ENCODE measurements at places on chromosomes 6 and 20.

DNA sequence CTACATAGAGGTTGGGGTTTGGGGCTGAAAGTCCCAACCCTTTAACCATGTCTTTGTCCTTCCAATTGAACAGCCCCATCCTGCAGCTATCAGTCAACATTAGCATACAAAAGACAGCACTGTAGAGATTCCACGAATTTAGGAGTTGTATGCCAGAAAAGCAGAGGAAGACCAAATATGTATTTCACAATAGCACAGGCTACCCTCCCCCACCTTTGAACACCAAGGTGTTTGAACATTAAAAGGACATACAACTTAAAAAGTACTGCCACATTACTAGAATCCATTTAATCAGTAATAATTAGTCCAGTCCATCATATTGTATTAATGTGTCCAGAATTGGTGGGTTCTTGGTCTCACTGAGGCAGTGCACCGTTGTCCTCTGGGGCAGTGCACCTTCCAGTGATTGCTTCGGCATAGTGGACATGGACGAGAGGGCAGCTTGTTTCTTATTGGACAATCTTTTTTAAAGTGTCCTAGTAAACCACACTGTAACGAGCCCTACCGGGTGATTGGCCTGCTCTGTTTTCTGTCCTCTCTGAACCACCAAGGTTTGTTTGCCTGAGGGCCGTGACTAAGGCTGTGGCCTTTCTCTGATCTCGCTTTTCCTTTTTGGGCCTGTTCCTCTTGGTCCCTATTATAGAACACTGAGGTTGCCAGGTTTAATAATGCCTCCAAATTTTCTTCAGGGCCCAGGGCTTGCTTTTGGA, 36.4 kb downstream of the GSTA4 start:
- no peak for DNase-seq

- no peak for DNase-seq
Measured at GRCh38 chr20:1463971-1464570, 2.6 kb downstream of the NSFL1C start.

- DNase-seq = no peak
Measured at GRCh38 chr6:49406250-49406970, 56.6 kb downstream of the MMUT start.

GRCh38 chr6:150176152-150176551, 33.3 kb downstream of the PPP1R14C start:
- DNase-seq = no peak

DNA sequence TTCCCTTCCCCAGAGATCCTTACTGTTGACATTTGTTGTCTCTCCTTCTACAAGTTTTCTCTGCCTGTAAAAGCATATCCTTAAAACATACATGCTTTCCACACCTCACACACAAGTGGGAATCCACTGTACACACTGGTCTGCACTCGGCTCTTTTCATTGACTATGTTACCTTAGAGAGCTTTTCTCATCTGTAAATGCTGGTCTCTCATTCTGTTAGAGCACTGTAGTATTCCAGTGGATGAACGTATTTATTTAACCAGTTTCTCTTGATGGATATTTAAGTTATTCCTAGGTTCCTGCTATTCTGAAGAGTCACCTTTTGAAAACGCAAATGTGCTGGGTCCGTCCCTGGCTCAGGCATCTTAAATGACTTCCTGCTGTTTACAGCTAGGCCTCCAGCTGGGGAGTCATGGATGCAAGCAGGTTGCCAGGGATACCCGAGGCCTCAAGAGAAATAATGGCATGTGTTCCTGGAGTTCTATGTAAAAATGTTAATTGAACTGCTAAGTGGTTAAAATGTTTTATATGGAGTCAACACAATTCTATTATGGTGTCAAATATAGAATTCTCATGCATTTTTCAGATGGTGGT, 61.1 kb upstream of the TGM3 start:
- no peak for DNase-seq

GRCh38 chr6:82183642-82184282, 63.8 kb downstream of the IBTK start:
- DNase-seq = no peak

- no peak for DNase-seq
Measured at GRCh38 chr6:71248306-71248765, 40.3 kb upstream of the OGFRL1 start.

DNA sequence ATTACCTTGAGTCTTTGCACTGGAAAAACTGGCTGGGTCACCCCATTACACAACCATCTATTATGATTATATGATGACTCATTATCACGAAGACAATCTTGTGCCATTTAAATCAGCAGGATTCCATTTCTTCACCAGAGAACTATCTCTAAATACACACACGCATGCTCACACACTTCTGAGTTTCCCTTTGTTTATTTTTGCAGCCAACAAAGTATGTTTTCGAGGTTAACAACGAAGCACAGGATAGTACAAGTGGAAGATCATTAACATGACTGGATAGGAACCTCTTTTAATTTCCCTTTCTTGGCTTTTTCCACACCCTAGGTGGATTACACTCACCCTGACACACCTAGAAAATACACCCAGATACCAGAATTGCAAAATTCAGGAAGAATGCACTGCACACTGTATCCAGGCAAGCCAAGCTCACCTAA, 18.9 kb downstream of the PERP start:
- no peak for DNase-seq

- DNase-seq = no peak
Measured at GRCh38 chr6:125827788-125828320, 37.1 kb downstream of the NCOA7 start.

DNA sequence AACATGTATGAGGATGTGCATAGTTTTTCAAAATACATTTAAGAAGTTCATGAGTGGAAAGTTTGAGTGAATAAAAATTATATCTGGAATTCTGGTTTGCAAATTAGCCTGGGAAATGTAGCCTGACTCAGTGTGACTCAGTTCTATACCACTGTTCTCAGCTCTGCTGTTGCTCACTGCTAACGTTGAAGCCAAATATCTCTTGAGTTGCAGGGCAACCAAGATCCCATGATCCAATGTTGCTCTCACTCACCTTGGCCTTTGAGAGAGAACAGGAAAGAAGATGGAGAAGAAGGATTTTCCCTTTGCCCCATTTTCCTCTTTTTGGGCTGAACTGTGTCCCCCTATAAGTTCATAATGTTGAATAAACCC, 28.9 kb downstream of the PSMB9 start:
- DNase-seq = no peak

- no peak for DNase-seq
Measured at GRCh38 chr6:90168693-90169131, 127.9 kb downstream of the BACH2 start.

DNA sequence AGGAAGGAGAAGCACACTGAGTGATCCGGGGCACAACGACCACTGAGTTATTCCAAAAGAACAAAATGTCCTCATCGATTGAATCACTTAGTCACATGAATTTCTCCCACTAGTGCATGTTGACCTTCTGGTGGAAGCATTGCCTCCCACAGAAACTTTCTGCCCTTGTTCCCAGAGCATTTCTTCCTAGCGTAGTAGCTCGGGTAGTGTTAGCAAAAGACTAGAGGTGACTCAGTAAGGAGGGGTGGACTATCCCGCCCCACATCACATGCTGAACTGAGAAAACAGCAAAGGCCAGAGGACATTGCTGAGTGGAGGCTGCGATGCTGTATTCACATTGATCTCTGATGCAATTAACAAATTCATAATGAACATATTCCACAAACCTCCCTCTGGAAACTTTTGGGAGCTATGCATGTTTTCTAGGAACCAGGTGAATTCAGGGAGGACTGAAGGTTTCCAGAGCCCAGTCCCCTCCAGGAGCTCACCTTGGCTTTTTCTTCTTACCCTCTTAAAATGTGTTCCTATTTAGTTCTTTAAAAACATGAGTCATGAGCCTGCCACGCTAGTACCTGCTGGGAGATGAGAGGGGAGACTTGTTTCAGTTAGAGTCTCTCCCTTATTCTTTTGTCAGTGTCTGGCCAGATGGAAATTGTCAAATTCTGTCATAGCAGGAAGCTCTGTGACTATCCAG, 507.9 kb downstream of the CDH26 start:
- no peak for DNase-seq

GRCh38 chr20:46093531-46093930, 3.8 kb upstream of the NCOA5 start:
- no peak for DNase-seq

DNA sequence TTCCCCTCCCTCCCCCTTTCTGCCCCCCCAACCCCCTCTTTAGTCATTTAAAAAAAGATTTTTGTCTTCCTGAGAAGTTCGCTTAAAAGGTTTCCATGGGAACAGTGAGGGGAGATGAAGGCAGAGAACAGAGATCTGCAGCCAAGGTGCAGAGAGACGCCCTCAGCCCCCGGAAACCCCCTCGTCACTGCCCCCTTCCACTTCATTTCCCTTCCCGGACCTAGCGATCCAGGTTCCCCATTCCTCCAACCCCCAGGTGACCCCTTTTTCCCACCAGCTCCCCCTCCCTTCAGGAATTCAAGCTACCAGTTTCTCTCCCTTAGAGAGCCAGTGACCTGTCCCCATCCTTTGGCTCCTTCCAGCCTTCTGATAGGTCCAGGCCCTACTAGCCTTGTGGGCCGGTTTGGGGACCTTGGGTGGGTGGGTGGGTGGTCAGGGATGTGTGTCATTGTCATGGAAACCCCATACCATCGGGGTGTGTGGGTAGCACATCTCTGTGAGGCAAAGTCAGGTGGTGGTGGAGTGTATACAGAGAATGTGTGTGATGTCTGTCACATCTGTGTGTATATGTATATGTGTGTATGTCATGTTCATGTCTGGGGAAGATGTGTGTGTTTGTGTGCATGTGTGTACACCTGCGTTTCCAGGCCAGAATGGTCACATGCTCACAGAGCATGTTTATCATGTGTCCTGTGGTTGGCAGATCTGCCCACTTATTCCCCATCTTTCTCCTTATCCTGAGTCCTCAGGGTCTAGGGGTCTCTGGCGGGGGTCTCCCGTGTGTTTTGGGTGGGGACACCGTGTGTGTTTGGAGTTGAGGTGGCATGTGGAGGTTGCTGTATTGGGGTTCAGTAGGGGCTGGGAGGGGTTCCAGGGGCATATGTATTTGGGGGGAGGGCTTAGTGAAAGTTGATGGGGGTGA, 7.0 kb downstream of the SYNGAP1 start:
- DNase-seq = no peak

DNA sequence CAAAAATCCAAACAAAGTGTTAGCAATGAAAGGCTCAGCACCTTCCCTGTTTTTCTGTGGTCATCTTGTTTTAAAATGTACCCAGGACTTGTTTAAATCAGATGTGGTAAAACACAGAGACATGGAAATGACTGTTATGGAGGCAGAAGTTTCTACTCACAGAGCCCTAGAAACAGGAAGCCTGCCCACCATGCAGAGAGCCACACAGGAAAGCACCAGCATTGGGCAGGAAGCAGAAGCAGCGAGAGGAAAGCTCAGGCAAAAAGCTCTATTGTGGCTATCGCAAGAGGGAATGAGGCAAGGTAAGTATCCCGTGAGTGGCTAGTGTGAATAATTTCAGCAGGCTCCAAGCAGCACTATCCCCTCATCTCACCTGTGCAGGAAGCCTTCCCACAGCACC, 42.8 kb downstream of the GPR6 start:
- DNase-seq = no peak

GRCh38 chr20:62367633-62368391, 700 bp upstream of the LAMA5 start:
- no peak for DNase-seq

DNA sequence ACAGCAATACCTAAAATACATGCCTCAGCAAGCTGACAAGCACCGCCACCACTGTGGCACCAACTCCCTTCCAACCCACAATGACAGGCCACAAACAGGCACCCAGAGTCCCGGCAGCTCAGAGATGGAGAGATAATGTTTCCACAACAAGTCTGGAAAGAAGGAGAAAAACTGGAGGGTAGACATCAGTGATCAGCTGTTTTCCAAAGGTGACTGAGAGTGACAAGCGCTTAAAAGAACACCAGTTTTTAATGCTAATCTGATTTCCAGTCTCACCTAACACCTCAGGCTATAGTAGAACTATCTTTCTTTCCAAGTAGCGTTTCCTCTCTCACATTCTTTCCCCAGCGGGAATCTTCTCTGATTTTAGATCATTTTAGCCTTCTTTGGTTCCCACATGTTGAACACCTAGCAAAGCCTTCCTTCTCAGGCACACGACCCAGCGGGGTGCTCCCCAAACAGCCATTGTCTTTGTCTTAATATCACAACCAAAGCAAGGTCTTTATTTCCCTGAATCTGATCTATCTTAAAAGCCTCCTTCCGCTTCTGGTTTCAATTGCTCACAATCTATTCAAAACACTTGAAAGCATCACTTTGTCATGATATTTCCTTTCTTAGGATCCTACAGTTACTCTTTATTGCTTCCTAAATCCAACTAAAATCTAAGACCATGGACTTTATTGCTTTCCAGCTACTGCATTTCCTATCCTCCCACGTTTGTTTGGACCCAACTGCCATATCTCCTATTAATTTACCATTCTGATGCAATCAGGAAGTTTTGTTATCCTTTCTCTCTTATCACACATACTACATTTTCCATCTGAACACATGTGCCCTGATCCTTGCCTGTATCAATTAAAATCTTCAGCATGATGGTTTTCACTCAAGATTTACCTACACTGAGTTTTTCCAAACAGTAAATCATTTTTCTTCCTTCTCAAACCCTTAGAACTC, 282.7 kb downstream of the ADGB start:
- no peak for DNase-seq

DNA sequence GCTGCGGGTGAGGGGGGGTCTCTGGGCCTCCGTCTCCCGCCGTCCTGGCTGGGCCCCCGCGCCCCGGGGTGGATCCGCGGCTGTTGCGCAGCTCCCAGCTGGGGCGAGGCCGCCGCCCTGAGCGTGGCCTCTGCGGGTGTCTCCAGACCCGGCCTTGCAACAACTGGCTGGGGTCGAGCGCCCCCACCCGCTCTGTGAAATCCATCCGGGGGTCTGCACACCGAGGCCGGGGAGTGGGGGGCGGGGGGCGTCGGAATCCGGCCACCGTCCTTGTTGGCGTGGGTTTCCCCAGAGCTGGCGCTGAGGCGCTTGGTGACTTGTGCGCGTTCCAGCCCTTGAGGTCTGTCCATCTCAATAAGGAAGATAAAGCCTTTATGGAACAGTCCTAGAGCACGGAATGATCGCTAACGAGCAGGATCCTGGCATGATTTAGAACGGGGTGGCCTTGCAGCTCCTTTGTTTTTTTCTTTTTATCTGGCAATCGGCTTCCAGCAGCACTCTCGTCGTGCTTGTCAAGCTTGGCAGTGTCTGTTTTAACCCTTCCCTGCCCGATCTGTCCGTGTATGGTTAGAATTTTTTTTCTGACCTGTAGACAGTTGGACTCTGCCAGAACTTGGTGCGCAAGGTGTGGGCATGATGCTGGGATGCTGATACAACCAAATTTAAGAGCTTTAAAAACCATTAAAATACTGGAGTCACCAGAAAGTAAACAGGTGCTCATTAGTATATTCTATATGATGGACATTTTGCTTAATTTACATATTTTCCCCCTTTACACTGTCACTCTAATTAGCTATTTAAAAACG, 675 bp downstream of the DSTN start:
- peak; percentile 10 for DNase-seq

- no peak for DNase-seq
Measured at GRCh38 chr6:152815230-152815872, 64.8 kb downstream of the VIP start.

GRCh38 chr6:24154121-24154520, 28.1 kb downstream of the NRSN1 start:
- no peak for DNase-seq

Measured in stimulated activated CD4-positive, alpha-beta T cell treated with anti-CD3 and anti-CD28 coated beads, Interleukin-4, amount 100 ng/mL, for 24 hours (primary cell).